ENCODE measurements at places on chromosomes 2 and 18.

DNA sequence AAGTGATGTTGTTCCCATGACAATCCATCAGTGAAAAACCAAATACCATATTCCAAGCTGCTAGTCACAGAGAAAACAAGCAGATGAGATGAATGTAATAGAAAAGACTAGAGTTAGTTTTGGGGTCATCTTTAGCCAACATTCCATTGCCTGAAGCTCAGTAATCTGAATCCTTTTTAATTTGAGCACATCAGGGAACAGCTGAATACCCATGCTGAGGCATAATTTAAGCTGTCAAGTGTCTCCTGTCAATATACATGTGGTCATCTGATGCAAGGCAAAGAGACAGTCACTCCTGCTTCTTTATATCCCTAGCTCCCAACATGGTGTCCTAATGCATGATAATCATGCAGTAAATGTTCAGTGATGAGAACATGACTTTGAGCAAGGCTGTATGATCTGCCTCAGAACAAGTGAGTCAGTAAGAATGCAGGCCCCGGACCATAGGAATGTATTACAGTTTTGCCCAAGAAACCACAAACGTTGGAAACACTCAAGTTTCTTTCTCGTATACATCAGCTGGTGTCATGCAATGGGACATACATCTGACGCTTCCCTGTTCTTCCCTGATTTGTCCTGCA, 48.0 kb downstream of the CDK15 start:
- DNase-seq = no peak

GRCh38 chr18:54100466-54100865, 124.0 kb downstream of the MBD2 start:
- DNase-seq = no peak

DNA sequence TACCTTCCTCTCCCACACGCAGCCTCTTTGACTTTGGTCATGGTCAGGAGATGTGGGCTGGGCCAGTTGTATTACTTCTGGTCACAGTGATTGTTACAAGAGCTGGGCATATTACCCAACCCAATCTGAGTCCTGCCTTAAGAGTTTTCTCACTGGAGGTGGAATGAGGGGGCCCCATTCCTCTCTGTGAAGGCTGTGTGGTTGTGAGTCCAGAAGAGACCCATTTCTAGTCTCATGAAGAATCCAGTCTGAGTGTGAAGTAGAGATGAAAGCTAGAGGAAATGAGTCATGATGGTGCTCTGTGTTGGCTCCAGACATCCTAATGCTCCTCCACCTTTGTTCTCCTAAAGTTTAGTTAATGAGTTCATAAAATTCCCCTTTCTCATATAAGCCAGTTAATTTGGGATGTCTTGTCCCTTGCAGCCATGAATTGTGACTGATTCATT, 50.8 kb upstream of the RASGRP3 start:
- no peak for DNase-seq

DNA sequence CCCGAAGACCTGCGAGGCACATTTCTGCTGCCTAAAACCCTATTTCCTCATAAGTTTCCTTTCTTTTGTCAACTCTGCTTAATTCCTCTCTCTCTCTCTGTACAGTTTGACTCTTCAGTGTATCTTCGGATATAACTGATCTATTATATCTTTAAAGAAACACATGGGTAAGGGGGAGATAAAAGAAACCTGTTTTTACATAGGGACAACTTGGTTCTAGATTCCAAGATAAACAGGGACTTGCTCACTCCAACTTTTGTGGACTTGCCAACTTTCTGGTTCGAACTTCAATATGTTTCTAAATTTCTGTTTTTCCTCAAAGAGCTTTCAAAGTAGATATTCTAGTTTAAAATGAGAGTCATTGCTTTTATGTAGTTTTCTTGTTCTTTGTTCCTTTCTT, 182.7 kb upstream of the EPC2 start:
- no peak for DNase-seq

GRCh38 chr2:160209516-160209856, 9.4 kb upstream of the ITGB6 start:
- DNase-seq = peak; percentile 39
